ENCODE measurements at places on chromosomes 2 and 18. TPM values are rescaled to one million over a fixed set of nuclear protein-coding genes. Genes with fewer than 3 reads are reported as not detected.

DNA sequence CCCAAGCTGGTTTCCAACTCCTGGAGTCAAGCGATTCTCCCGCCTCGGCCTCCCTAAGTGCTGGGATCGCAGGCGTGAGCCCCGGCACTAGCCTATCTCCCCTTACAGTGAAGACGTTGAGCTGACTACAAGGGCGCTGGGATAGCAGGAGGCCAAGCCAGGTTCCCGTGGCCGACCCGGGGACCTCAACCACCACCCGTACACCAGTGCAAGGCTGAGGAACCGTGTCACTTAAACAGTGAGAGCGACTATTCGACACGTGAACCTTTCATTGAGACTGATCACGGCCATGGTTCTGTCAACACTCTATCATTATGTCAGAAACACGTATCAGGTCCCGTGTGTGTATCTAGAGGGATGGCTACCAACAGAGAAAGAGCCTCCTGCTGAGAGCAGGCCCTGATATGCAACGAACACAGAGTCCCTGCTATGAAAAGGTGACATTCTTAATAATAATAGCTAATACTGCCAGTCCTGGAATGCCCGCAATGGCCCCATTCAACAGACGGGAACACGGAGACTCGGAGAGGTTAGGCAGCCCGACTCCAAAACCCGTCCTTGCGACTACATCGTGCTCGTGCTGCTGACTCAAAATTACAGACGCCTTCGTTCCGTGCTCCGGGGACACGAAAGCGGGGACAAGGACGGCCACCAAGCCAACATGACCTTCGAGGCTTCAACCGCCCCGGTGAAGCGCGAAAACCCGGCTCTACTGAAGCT lies 833 bp downstream of the AFG3L2 start:
- no peaks in the 10 kb centered on the region for H3K36me3 ChIP-seq
- H3K27me3 ChIP-seq, result no peaks in the 10 kb centered on the region
- H3K27ac ChIP-seq, result peak overlapping the region; percentile 99
- DNase-seq, result peak; percentile 7
- H3K4me1 ChIP-seq, result no peaks in the 10 kb centered on the region
- peak overlapping the region; percentile 96 for H3K4me3 ChIP-seq

- no peak overlapping the region for H3K4me3 ChIP-seq
- H3K27me3 ChIP-seq, result no peaks in the 10 kb centered on the region
- peaks cover 26% of the 10 kb centered on the region for H3K4me1 ChIP-seq
- H3K27ac ChIP-seq, result peak overlapping the region; percentile 83
Measured at GRCh38 chr2:96147593-96148201, 2.5 kb upstream of the DUSP2 start.

DNA sequence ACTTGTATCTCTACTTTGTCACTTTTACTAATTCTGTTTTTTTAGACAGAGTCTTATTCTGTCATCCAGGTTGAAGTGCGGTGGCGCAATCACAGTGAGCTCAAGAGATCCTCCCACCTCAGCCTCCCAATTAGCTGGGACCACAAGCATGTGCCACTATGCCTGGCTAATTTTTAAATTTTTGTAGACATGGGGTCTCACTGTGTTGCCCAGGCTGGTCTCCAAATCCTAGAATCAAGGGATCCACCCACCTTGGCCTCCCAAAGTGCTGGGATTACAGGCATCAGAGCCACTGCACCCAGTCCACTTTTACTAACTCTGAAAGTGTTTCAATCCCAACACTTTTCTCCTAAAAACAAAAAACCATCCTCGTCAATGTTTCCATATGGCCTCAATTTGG lies 94.9 kb downstream of the MALT1 start:
- DNase-seq, result no peak
- H3K4me1 ChIP-seq, result peaks cover 12% of the 10 kb centered on the region
- no peaks in the 10 kb centered on the region for H3K36me3 ChIP-seq
- no peak overlapping the region for H3K4me3 ChIP-seq
- H3K27me3 ChIP-seq, result no peaks in the 10 kb centered on the region

GRCh38 chr18:8290435-8290834 lies 318.8 kb upstream of the RAB12 start:
- H3K4me3 ChIP-seq, result no peak overlapping the region
- peaks cover 5% of the 10 kb centered on the region for H3K4me1 ChIP-seq
- no peaks in the 10 kb centered on the region for H3K36me3 ChIP-seq
- no peak for DNase-seq
- no peak overlapping the region for H3K27ac ChIP-seq

GRCh38 chr18:37779220-37779619 lies 213.6 kb upstream of the CELF4 start:
- no peaks in the 10 kb centered on the region for H3K27me3 ChIP-seq
- no peak overlapping the region for H3K4me3 ChIP-seq
- no peak for DNase-seq
- no peaks in the 10 kb centered on the region for H3K36me3 ChIP-seq
- H3K4me1 ChIP-seq, result no peaks in the 10 kb centered on the region

DNA sequence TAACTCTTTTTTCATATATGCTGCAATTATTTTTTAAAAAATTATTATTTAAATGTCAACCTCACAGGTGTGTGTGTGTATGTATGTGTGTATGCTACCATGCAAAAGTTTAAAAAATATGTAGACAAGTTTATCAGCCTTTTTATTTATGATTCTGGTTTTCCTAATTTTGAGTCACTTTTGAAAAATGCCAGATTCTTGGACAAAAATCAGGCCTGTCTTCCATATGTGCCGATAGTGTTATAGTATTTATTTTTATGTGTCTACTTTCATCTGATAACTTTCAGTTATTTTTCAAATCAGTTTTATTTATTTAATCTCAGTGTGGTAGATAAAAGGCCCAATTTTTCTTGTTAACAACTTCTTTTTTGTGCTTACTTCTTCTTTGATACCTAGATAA lies 176.2 kb downstream of the RDH14 start:
- no peak overlapping the region for H3K27ac ChIP-seq
- H3K27me3 ChIP-seq, result no peaks in the 10 kb centered on the region
- no peaks in the 10 kb centered on the region for H3K36me3 ChIP-seq
- no peak overlapping the region for H3K4me3 ChIP-seq
- H3K4me1 ChIP-seq, result no peaks in the 10 kb centered on the region
- no peak for DNase-seq

DNA sequence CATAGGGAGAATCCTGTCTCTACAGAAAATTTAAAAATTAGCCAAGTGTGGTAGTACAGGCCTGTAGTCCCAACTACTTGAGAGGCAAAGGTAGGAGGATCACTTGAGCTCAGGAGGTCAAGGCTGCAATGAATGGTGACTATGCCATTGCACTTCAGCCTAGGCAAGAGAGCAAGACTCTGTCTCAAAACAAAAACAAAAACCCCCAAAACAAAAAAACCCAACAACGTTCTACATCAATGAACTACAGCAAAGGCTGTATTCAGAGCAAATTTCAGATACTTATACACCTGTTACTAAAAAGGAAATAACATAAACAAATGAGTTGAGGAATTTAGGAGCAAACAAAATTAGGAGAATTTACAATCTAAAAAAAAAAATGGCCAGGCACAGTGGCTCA lies 22.6 kb downstream of the YES1 start:
- no peaks in the 10 kb centered on the region for H3K36me3 ChIP-seq
- no peak overlapping the region for H3K27ac ChIP-seq
- no peaks in the 10 kb centered on the region for H3K27me3 ChIP-seq
- DNase-seq, result no peak
- H3K4me1 ChIP-seq, result no peaks in the 10 kb centered on the region

DNA sequence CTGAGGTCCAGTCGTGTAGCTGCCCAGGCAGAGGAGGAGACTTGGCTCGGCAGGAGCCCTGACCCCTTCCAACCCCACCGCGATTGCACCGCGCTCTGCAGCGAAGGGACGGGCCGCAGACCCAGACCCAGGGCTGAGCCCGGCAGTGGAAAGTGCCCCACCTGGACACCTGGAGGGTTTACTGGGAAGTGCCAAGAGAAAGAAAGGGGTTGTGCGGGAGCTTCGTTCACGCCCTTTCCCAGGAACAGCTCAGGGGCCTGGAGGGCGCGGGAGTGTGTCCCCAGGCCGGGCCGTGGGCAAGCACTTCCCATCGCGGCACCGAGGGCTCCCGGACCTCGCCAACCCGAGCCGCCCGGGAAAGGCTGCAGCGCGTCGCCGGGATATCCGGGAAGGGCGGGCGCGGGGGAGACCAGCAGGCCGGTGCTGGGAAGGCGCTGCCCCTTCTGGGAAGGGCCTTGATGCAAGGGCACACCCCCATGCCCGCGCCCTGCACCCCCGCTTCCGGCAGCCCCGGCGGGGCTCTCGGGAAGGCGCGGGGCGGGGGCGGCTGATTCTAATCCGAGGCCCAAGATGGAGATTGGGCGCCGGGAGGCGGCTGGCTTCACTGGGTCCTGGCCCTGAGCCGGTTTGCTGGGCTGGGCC lies 36.1 kb upstream of the MRPL33 start:
- peak; percentile 47 for DNase-seq
- H3K4me3 ChIP-seq, result peak overlapping the region; percentile 56
- H3K4me1 ChIP-seq, result peaks cover 13% of the 10 kb centered on the region
- no peaks in the 10 kb centered on the region for H3K27me3 ChIP-seq
- peak overlapping the region; percentile 6 for H3K27ac ChIP-seq

DNA sequence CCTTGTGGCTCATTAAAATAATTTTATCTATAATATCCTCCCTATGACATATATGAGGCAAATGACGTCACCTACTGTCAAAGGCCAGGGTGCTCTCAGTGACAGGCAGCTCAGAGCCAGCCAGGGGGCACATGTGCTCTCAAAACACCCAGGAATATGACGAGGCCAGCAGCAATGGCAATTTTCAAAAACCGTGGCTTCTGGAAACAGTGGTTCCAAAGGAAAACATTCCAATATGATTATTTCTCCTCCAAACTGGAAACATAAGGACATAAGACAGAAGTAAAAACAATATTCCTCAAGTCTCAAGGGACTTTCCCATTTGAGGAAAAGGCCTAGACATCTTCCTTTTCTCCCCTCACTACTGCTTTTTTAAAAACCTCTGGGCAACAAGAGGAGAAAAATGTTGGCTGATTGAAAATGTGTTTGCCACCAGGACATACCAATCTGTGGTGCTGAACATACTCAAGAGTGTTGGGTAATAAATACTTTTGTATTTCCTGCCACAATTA lies 40.8 kb downstream of the RNF152 start:
- no peak overlapping the region for H3K4me3 ChIP-seq
- DNase-seq, result no peak
- H3K27ac ChIP-seq, result no peak overlapping the region
- H3K4me1 ChIP-seq, result no peaks in the 10 kb centered on the region
- no peaks in the 10 kb centered on the region for H3K27me3 ChIP-seq

DNA sequence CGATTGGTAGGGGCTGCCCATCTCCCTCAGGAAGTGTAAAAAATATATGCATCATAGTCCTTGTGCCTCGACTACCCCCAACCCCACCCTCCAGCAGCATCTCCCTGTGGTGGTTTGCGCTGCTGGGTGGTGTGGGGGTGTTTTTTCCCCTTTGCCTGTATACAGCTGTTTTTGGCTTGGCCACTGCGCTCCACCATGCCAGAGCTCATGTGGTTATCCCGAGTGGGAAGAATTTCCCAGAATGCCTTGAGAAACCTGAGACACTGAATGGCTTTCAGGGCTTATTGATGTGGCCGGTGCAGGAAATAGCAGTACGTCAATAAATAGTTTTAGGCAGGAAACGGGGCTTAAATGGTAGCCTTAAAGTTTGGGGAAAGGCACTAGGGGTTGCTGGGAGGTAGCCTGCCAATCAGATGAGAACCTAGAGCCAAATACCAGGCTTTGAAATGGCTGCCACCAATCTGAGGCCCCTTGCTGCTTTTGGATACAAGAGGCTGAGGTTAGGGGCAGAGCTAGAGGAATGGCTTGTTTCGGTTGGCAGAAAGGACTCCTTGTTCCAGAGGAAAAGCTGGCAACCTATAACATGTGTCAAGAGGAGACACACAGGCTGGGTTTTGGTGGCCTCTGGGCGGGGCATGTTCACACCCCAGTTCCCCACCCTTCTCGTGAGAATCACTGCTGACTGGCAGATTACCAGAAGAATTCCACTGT lies 144.1 kb downstream of the SMAD7 start:
- H3K4me3 ChIP-seq, result no peak overlapping the region
- H3K27me3 ChIP-seq, result no peaks in the 10 kb centered on the region
- H3K36me3 ChIP-seq, result no peaks in the 10 kb centered on the region
- H3K27ac ChIP-seq, result peak overlapping the region; percentile 85
- H3K4me1 ChIP-seq, result peaks cover 11% of the 10 kb centered on the region

DNA sequence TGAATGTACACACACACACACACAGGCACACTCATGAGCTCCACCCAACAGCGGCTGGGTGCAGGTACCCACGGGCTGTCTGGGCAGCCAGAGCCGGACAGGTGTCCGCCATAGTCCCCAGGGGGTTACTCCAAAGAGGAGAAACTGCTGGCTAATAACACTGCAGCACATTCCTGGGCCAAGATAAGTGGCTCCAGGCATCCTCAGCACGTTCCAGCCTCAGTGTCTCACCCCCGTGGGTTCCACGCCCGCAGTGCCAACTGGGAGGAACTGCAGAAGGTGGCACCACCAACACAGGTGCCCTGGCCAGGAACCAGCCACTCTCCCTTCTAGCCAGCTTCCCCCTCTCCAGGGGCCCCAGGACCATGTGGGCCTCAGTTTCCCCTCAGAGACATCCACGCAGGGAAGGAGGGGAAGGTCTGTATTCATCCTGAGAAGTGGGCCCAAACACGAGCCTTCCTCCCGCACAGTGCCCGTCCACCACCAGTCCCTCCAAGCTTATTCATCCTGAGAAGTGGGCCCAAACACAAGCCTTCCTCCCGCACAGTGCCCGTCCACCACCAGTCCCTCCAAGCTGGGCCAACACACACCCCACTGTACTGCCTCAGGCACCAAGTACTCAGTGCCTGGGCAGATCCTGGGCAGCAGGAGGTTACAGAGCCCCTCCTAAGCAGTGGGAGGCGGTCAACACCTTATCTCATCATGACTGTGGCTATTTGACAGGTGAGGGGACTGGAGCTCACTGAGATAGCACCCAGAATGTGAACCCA lies 47.6 kb downstream of the TNS1 start:
- H3K27ac ChIP-seq, result peak overlapping the region; percentile 93
- DNase-seq, result no peak
- no peaks in the 10 kb centered on the region for H3K27me3 ChIP-seq
- H3K4me3 ChIP-seq, result no peak overlapping the region
- H3K4me1 ChIP-seq, result peaks cover 4% of the 10 kb centered on the region

DNA sequence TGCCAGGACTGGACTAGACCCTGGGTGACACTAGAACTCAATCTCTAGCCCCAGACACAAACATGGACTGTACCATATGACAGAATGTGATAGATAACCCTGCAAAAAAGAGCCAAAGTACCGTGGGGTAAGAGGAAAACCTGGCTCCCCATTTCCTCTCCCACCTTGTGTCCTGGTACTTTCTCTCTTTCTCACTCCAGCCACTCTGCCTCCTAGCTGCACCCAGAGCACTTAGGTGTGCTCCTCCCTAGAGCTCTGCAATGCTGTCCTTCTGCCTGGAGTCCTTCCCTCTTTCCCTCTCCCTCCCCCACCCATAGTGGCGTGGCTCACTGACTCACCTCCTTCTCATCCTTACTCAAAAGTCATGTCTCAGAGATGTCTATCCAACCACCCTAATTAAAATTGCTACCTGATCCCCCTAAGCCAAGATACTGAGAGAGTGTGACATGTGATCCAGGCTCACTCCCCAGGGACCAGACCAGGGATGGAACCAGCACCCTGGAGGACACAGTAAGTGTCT lies 171.3 kb downstream of the LOXHD1 start:
- DNase-seq, result no peak
- no peaks in the 10 kb centered on the region for H3K4me1 ChIP-seq
- H3K4me3 ChIP-seq, result no peak overlapping the region

- no peaks in the 10 kb centered on the region for H3K36me3 ChIP-seq
- H3K27ac ChIP-seq, result no peak overlapping the region
- H3K4me3 ChIP-seq, result no peak overlapping the region
- H3K27me3 ChIP-seq, result no peaks in the 10 kb centered on the region
- no peak for DNase-seq
Measured at GRCh38 chr18:57953883-57954282, 90.1 kb upstream of the NEDD4L start.

Gene PLGLB1
- 3.6 TPM for total RNA-seq

Gene ZNF519
- 3.0 TPM for total RNA-seq

Gene RAB17
- total RNA-seq, result 0.63 TPM

Gene ITPRIPL1
- 0.98 TPM for total RNA-seq

Gene ADD2
- total RNA-seq, result 4.2 TPM

Gene GALNT3
- 7.9 TPM for total RNA-seq

Gene TMEM247
- total RNA-seq, result not detected

Measured in tibial nerve (tissue), 4 donors.